Mucosa of descending colon (tissue), 3 donors: ENCODE measurements at places on chromosomes 3 and 15. TPM values are rescaled to one million over a fixed set of nuclear protein-coding genes. Genes with fewer than 3 reads are reported as not detected.

GRCh38 chr15:60798821-60799220, 319.9 kb upstream of the ICE2 start:
- no peak for DNase-seq

DNA sequence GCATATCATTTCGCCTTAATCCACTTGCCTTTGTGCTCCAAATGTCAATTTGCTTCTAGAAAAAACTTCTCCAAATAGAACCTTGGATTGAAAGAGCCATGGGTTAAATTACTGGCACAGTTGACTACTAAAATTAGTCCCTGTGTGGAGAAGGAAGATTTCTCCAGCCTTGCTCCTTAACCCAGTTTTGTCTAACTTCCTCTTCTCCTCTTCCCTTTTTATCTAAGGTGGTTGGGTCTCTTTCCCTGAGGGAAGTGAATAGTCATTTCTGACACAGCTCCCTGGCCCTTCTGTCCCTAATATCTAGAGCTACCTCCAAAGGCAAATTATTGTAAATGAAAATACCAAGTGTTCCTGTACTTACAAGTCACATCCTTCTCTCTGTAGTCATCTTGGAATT, 527.9 kb upstream of the TBL1XR1 start:
- no peak for DNase-seq

DNA sequence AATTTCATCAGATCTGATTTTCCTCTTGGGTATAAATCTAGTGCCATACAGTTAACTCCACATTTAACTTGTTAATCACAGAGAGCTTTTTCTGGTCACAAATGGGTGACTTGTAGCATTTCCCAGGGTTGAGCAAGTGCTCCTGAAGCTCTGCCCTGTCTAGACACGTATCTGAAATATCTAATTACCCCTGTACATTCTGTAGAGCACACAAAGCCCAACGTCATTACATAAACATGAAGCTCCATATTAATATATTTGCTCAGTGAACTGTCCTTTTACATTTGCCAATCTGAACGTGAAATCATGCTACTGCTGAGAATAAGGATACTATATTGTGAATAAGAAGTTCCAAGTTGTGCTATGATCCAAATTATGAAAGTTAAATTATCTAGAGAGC, 49.0 kb downstream of the THBS1 start:
- DNase-seq, result no peak

DNA sequence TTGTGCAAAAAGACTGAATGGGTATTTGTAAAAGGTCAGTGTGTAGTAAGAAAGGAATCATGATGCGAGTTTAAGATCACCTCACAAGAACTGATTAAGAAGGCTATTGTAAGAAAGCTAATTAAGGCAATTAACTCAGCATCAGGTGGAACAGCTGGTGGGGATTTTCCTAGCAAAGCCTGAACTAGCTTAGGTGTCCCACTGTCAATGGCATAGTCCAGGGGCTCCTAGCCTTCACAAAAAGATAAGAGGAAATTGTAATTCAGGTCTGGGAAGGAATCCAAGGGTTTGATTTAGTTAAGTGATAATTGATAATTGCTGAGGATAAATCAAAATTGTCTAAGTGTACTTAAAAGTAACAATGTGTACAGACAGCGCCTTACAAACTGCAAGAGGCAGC, 901.6 kb downstream of the TUSC7 start:
- no peak for DNase-seq

DNA sequence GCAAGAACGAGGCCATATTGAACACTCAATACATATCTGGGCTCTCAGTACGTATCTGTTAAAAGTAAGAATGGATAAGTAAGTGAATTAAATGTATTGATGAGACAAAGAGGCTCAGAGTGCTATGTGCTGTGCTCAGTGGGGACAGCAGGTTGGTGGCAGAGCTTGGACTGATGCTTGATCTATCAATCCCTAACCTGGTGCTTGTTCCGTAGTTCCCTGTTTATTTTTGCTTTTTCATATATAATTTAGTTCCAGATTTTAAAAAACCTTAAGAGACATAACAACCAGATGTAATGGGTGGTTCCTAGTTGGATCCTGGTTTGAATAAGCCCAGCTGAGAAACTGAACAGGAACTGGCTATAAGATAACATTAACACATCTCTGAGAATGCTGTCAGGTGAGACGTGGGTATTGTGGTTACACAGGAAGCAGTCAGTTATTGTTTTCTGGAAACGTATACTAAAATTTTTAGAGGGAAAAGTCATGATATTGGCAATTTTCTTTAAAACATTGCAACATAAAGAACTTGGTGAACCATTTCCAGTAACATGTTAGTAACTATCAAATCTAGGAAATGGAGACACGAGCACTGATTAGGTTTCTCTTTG, 120.5 kb downstream of the FOXB1 start:
- DNase-seq, result no peak

DNA sequence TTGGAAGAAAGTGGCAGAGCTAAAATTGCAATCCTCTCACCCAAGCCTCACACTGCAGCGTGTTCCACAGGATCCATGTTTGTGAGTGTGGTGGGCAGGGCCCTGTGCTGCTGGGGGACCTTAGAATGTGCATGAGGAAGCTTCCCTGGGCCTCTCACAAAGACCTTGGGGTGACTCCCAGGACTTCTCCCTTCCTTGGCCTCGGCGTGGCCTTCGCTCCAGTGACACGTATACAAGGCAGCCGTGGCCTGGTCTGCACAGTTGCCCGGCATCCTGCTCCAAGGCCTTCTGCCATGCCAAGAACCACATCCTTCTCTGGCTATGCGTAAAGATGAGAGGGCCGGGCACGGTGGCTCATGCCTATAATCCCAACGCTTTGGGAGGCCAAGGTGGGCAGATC, 196.4 kb downstream of the UACA start:
- DNase-seq, result no peak

DNA sequence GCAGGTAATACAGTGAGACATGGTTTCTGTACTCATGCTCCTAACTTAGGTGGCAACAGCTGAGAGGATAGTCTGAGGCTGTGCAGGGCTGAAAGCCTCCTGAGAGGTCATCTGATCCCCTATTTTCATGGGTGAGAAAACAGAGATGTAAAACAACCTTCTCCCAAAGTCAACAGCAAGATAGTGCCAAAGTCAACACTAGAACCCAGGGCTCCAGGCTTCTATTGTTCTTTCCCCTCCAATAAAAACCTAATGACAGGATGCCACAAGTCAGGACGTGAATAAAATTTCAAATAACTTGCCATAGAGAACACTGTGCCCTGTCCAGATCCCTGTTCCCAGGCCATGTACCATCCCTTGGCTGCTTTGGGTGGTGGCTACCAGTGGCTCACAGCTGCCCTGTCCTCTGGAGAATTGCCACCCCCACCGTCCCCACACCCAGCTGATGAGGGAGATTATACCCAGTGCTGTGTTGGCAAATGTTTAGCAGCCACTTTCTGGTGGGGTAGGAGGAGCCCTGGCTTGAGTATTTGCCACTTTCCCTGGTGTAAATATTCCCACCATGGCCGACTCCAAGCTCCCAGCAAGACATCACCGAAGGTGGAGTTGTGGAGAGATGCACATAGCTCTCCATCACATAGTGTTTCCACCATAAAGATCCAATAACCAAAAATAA, 54.8 kb downstream of the SRGAP3 start:
- DNase-seq, result no peak

GRCh38 chr15:31268108-31268501, 58.5 kb upstream of the KLF13 start:
- peak; percentile 19 for DNase-seq

- DNase-seq, result no peak
Measured at GRCh38 chr3:115469649-115470048, 153.7 kb upstream of the GAP43 start.

DNA sequence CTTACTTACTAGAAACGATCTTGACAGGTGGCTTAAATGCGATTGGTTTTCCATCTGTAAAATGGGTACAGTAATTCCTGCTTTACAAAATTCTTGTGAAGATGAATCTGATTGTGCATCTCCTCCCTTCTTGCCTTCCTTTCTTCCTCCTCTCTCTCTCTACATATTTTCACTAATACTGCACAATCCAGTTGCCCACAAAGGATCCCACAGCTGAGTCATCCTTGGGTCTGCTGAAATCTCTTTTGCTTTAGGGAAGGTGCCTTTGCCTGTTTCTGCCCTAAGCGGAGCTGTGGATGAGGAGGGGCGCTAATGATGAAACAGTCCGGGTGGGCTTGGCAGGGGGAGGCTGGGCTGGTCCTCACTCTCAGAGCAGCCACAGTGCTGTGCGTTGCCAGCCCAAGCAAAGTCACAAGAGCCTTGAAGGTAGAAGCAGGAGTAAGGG, 46.1 kb downstream of the AMOTL2 start:
- no peak for DNase-seq

GRCh38 chr3:181885868-181886630, 174.3 kb downstream of the SOX2 start:
- DNase-seq, result no peak

Gene TMEM41A
- 14.4 TPM for total RNA-seq

Gene TMEM212
- not detected for total RNA-seq

Gene LZTFL1
- 16.4 TPM for total RNA-seq

Gene CHRM5
- not detected for total RNA-seq
